ENCODE measurements at places on chromosomes 5 and 9.
A peak's percentile ranks its signal among the peaks of the same experiment; 100 is the strongest.

GRCh38 chr9:121217609-121218292 is 16.1 kb upstream of the RAB14 start:
- no peak for DNase-seq

DNA sequence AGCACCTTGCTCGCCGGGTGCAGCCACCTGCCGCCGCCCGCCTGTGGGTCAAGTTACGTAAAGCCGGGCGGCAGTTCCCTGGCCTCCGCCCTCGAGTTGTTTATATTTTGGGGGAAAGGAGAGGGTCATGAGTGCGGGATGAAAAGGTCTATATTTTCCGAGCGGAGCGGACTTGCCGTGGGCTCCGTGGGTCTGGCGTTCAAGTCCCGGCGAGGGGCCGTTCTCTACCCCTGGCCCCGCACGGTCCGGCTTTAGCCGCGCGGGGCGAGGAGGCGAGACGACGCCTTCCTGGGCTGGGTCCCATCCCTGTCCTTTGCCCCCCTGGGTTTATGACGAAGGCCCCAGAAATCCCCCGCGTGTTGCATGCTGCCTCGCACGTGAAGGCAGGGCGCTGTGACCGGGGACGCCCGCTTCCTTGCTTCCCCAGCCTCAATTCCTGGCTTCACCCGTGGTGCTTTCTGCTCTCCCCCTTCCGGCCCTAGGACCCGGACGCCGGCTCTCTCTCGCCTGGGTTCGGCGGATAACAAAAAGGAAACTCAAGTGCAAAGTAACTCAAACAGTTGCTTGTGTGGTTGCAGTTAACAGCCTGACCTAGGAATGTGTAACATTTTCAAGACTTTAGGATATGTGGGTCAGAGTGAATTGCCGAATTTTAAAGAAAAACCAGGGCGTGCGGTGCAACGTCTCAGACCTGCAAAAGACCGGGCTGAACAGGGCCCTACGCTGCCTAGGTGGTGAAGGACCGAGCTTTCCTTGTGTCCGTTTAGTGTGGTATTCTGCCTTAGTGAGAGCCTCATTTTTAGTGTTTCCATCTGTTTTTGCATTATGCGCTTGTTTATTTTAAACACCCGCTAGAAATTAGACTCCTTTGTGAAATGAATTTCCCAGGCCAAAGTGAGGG is 810 bp downstream of the VPS13A start:
- DNase-seq = peak; percentile 44

- DNase-seq = no peak
Measured at GRCh38 chr5:17157916-17158529, 59.4 kb upstream of the BASP1 start.

GRCh38 chr9:133752739-133753446 is 14.7 kb upstream of the SARDH start:
- no peak for DNase-seq

- no peak for DNase-seq
Measured at GRCh38 chr5:168713051-168713450, 133.9 kb upstream of the PANK3 start.

DNA sequence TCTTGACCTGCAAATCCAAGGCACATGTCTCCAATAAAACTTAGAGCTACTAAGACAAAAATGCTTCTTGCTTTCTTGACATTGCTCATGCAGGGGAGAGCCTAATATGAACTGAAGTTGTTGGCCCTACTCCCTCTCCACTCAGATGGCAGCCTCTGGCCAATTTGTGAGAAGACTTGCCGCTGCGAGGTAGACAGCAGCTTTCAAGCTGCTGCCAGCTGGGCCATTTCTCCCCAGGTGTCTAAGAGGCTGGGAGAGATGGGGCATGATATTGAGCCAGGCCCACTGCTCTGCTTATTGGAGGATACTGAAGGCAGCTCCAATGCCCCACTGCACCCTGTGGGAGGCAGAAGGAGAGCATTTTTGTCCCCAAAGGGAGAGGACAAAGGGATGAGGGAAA is 380.5 kb downstream of the RASEF start:
- no peak for DNase-seq

Data from activated T-helper 1 cell treated with anti-CD3 and anti-CD28 coated beads, Interleukin-2, amount 50 U/mL, for 16 hours (primary cell).